ENCODE measurements at places on chromosomes 13 and 19.

GRCh38 chr13:21176215-21176981 lies at the start of the genes MRPL57 and SKA3:
Gene MRPL57 (plus strand): TSS chr13:21176658. CDS start chr13:21176917, 259 bp downstream.
Gene SKA3 (minus strand): TSS chr13:21176552. CDS start chr13:21176477, 75 bp downstream.
- DNase-seq: peak; percentile 55

DNA sequence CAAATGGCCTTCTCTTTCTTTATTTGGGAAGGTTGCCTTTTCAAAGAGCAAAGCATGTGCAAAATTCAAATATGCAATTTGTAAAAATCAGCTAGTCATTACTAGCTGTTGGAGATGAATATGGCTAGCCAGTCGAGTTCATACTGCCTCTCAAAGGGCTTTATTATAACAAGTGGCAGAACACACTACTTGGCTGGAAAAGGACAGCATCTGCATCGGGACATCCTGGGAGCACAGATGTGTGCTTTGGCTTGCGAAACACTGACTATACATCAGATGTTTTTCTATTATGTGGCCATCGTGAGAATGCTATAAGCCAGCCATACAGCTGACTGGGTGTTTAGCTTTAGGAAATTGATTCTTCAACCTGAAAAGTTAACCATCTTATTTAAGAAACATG lies 424.2 kb downstream of the KCTD12 start:
- no peak for DNase-seq

DNA sequence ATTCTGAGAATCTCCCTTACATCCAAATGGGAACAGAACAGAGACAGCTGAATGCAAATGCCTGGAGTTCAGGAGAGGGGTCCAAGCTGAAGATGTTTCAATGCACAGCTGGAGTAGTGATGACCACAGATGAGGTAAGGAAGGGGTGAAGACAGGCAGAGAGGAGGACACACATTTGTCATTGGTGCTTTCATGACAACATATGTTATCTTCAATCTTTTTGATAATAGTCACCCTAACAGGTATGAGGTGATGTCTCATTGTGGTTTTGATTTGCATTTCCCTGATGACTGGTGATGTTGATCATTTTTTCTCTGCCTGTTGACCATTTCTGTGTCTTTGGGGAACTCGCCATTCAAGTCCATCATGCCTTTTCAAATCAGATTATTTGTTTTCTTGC lies 19.2 kb downstream of the SIGLEC7 start:
- DNase-seq: no peak

GRCh38 chr19:5114727-5115126 lies 145.8 kb downstream of the KDM4B start:
- DNase-seq: no peak

- no peak for DNase-seq
These were observed 344.4 kb upstream of the PCDH9 start for GRCh38 chr13:67574320-67575233.

DNA sequence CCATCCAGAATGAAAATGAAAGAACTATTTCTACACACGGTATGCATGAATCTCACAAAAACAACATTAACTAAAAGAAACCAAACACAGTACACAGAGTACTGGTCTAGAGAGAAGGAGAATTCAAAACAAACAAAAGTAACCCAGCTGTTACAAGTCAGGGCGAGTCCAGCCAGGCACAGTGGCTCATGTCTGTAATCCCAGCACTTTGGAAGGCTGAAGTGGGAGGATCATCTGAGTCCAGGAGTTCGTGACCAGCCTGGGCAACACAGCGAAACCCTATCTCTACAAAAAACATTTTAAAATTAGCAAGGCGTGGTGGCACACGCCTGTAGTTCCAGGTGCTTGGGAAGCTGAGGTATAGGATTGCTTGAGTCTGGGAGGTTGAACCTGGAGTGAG lies 1.7 kb upstream of the PSMC4 start:
- no peak for DNase-seq

- DNase-seq: no peak
These were observed 42.5 kb downstream of the SYDE1 start for GRCh38 chr19:15149737-15150136.

GRCh38 chr19:30529876-30530275 lies 157.7 kb downstream of the ZNF536 start:
- no peak for DNase-seq

DNA sequence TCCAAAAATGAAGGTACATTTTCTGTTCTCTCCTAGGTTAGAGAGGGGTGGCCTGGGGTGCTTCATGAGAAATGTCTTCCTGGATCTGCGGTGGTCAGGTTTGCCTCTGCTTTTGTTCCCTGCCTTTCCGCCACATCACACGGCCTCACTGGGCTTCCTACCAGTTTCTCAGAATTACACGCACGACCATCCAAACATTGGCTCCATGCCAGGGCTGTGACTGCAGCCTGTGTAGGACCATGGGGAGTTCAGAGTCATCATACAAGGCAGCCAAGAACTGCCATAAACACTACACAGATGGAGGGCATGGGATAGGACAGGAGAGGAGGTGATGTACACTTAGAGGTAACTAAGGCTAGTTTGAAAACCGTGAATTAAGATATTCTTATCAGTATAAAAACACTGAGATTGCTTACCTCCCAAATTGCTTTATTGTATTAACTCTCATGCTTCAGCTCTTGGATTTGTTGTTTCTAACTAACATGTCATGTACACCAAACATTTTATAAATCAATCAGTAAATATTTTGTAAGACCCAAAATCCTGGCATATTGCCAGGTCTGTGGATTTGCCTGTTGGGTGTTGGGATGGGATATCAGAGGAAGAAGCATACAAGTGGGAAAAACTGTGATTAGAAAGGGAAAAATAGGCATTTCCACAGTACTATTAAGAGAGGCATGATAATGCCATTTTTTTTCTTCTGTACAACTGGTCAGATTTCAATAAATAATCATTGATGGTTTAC lies 45.2 kb downstream of the CDADC1 start:
- no peak for DNase-seq

DNA sequence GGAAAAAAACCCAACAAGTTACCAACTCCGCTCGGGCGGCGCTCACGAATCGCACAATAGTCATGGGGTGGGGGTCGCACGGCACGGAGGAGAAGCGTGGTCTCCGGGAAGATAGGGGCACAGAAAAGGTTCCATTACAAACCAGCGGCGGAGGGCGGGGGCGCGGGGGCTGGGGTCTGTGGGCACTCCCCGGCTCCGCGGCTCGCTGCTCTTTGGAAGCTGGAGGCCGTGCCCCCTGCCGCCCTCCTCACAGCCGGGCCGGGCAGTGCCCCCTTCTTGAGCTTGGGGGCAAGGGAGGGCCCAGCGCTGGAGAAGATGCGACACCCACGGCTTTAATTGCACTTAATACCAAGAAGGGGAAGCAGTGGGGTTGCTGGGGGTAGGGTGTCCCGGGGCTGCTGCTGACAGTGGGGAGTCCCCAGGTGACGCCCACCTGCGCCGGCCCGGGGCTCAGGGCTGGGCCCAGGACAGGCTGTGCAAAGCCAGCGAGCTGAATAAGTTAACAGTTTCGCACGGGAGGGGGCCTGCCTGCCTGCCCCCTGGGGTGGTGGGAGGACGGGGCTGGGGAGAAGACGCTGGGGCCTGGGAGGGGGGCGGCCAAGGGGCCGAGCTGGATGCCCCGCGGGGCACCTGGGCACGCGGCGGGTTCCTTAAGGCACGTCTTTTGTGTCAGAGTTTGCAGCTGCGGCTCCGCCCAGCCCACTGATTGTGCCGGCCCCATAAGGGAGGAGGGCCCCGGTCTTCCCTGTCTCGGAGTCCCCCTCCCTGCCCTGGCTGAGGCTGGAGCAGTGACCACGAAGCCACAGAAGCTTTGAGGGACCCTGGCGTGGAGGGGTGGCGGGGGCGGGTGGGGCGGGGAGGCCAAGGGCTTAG lies 9.8 kb downstream of the DCAF15 start:
- DNase-seq: no peak

- DNase-seq: no peak
These were observed 8.8 kb upstream of the CDC34 start for GRCh38 chr19:522726-523125.
